ENCODE measurements at places on chromosomes 4 and X. TPM values are rescaled to one million over a fixed set of nuclear protein-coding genes. Genes with fewer than 3 reads are reported as not detected.

TIMM17B gene
- total RNA-seq: 26.0 TPM

LYAR gene
- total RNA-seq: 5.0 TPM

AREG gene
- total RNA-seq: 0.32 TPM

GUCY1A1 gene
- total RNA-seq: 0.49 TPM

MAGIX gene
- total RNA-seq: 2.2 TPM

ARHGAP24 gene
- total RNA-seq: 148 TPM

GAGE13 gene
- total RNA-seq: not detected

EREG gene
- 0.61 TPM for total RNA-seq

ARMCX5 gene
- 10.8 TPM for total RNA-seq

FRG2 gene
- total RNA-seq: not detected

SLIT2 gene
- total RNA-seq: 110 TPM

DMP1 gene
- not detected for total RNA-seq

CDKL5 gene
- total RNA-seq: 7.3 TPM

FGF5 gene
- total RNA-seq: 24.8 TPM
